ENCODE measurements at places on chromosomes 2 and 18. TPM values are rescaled to one million over a fixed set of nuclear protein-coding genes. Genes with fewer than 3 reads are reported as not detected.

The LHCGR gene
- not detected for total RNA-seq

The TRIM43 gene
- total RNA-seq: not detected

The SLC16A14 gene
- not detected for total RNA-seq

The EN1 gene
- total RNA-seq: not detected

GRCh38 chr18:25464227-25464626 is 112.3 kb upstream of the ZNF521 start:
- DNase-seq: peak; percentile 31

- peak; percentile 88 for DNase-seq
Observed at GRCh38 chr2:200616193-200616592, 30.4 kb downstream of the AOX1 start.

DNA sequence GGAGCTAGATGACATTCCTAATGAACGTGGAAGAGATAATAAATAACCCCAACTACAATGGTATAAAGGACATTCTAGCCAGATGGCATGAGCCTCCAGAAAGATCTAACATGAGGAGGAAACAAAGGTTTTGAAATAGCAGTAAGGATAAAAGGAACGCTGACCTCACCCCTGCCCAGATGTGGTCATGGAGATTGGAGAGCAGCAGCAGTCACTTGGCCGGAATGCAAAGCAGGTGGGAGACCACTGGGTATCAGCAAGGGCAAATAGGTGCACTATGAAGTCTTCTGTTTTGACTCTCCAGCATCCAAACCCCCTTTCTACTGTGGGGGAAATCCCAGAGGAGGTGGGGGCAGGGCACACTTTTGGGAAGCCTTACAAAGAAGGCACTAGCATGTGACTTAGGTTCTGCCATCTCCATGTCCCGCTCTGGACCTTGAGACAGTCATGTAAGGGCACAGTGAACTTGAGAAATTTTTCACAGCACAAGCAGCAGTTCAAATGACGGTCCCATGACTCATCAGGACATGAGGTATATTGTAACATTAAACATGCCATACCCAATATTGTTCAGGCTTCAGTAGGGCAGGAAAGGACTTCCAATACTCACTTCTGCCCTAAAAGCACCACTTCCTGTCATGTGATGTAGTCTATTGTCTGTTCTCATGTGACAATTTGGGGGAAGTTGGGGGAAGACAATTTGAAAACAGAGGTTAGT is 55.2 kb downstream of the METTL4 start:
- peak; percentile 97 for DNase-seq

All from RPMI7951 (cell line).